ENCODE measurements at places on chromosomes 4 and X.

DNA sequence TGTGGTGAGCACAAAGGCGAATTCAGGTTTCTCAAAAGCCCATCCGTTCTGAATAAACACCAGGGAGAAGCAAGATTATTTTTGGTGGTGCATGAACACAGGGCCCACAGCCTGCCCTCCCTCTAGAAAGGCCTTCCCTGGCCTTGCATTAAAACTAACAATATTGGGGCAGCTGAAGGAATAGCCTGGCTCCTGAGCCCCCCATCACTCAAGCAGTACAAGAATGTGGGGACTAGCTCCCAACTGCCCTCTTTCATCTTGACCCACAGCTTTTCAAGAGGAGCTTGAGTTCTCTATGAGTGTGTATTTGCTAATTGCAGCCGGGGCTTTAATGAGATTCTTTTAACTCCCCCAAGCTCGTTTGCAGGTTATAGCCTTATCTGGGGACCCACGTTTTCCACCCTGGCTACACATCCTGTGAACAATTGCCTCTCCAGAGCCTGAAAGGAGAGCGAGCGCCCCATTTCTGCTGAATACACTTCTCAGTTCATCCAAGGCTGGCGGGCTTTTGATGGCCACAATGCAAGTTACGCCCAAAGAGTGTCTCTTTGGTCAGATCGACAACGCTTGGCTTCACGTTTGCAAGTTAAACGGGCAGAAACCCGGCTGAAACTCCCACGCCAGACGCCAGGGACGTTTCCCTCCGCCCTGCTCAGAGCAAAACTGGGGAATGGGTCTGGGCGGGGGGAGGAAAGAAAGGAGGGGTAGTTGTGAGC, 4.7 kb upstream of the GSX2 start:
- no peak for DNase-seq

DNA sequence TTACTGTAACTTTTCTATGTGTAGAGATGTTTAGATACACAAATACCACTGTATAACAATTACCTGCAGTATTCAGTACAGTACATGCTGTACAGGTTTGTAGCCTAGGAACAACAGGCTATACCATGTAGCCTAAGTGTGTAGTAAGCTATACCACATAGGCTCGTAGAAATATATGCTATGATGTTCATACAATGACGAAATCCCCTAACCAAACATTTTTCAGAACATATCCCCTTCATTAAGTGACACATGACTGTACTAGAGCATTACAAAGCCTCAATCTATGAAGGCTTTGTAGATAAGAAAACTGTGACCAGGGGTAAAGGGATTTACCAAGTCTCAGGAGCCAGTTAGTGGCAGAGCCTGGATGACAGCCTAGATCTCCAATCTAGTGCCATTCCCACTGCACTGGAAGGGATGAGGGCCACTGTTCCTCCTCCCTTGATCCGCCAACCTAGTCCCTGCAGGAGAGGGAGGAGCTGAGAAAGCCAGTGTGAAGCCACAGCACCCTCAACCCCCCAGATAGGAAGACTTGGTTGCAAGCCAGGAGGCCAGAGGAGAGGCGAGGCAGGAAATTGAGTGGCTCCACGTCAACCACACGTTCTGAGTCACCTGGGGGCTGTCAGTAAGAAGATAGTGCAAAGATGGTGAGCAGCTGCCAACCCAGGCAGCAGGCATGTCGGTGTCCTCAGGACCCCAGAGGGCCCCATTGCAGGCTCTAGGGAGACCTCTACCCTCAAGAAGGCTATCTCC, 227.7 kb downstream of the BCOR start:
- no peak for DNase-seq

- DNase-seq: no peak
Measured at GRCh38 chrX:136754651-136755050, 26.1 kb downstream of the ARHGEF6 start.

GRCh38 chrX:41515376-41515775, 68.2 kb downstream of the NYX start:
- DNase-seq: no peak
